Smooth muscle cell of the coronary artery (primary cell): ENCODE measurements at places on chromosomes 1 and 21. TPM values are rescaled to one million over a fixed set of nuclear protein-coding genes. Genes with fewer than 3 reads are reported as not detected.

LCE1D gene
- not detected in 2 replicates for total RNA-seq

FCRL4 gene
- not detected in 2 replicates for total RNA-seq

BMP8B gene
- under 0.01 TPM in 1 of 2 replicates, not detected in the other for total RNA-seq

SELP gene
- 1.7 TPM in 1 of 2 replicates, not detected in the other for total RNA-seq

RBM11 gene
- 0.35 TPM in 1 of 2 replicates, not detected in the other for total RNA-seq

PLA2G2C gene
- total RNA-seq = not detected in 2 replicates

NASP gene
- total RNA-seq = 33.9 and 34.9 TPM in 2 replicates

GCSAML gene
- not detected in 2 replicates for total RNA-seq

HSD3B2 gene
- not detected in 2 replicates for total RNA-seq

RIPK4 gene
- total RNA-seq = 0.23 and 11.1 TPM in 2 replicates

HES4 gene
- total RNA-seq = 1.9 and 19.8 TPM in 2 replicates

NTRK1 gene
- 0.08 and 0.12 TPM in 2 replicates for total RNA-seq

CNTN2 gene
- not detected in 2 replicates for total RNA-seq

NAXE gene
- 56.3 and 65.3 TPM in 2 replicates for total RNA-seq
